ENCODE measurements at places on chromosomes 2 and 18.

- DNase-seq = no peak
Observed at GRCh38 chr2:72929010-72929409, 11.7 kb downstream of the EMX1 start.

DNA sequence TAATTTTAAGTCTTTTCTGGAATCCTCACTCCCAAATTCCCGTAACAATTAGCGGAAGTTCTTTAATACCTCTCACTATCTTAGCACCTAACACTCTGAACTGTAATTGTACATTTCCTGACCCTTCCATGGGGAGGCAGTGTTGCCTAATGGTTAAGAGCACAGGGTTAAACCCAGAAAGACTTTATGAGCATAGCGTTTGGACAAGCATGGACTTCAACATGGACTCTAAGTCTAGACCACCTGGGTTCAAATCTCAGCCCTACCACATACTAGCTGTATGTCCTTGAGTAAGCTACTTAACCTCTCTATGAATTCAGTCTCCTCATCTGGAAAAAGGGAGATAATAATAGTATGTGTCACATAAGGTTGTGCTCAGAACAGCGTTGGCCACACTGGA lies 13.0 kb downstream of the ANTXR1 start:
- no peak for DNase-seq

DNA sequence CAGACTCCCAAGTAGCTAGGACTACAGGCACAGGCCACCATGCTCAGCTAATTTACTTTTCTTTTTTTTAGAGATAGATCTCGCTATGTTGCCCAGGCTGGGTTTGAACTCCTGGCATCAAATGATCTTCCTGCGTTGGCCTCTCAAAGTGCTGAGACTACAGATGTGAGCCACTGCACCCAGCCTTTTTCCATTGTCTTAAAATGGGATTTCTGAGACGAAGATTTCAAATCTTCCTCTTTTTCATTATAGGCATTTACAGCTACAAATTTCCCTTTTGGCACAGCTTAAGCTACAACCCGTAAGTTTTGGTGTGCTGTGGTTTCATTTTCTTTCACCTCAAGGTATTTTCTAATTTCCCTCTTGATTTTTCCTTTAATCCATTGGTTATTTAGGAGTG lies 8.6 kb downstream of the GNLY start:
- DNase-seq = no peak

DNA sequence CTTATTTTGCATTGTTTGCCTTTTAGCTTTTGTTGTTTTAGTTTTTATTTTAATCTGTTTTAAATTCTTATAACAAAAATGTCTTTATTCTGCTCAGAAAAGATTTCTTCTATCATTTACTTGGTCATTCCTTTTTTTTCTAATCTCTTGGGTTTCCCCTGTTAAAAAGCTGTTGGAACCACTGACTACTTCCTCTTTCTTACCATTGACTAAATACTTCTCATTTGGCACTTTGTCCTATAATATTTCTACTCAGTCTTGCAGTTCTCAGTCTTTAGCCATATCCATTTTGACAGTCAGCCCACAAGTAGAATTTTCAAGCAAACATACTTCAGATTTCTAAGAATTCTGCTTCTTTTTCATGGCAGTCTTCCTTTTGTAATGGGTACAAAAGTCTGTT lies 567.2 kb downstream of the SATB2 start:
- DNase-seq = no peak

DNA sequence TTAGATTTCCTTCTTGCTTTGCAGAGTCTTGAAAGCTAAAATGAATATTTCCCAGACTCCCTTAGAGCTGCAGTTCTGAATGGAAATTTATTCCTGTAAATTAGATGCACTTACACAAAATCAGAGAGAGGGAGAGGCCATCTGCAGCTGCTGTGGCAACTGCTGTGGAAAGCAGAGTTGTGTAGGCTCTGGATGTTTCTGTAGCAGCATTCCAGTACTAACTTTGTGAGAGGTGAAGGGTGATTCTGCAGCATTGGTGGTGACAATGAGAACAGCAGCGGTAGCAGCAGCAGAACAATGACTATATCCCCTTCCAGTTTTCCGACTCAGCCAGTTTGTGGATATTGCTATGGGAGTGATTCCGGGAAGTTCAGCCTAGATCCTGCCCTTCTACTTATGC lies 433.0 kb upstream of the REG3G start:
- no peak for DNase-seq

DNA sequence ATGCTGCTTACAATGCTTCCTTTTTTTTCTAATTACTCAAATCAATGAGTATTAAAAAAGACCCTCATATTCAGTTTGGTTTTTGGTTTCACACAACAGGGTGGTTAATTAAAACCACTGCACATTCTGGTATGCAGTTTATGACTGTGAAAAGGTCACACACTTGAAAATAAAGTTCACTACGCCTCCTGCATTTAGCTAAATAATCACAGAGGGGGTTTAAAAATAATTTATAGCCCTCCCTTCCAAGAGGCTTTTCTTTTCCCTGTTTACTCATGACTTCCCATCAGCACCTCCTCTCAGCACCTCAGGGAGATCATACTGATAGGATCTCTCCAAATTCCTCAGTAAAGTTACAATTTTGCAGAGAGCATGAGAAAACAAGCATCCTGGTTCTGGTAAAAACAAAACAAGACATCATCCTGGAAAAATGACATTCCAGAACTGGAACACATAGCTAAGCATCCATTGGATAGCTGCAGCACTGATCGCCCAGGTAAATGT lies 129.5 kb upstream of the TMEM200C start:
- no peak for DNase-seq

Measured in activated CD4-positive, alpha-beta T cell treated with anti-CD3 and anti-CD28 coated beads for 1 hour (primary cell).